Skeletal muscle cell (primary cell): ENCODE measurements at places on chromosomes 11 and 22.

- DNase-seq, result no peak
Observed at GRCh38 chr11:94837317-94837716, 69.2 kb downstream of the AMOTL1 start.

DNA sequence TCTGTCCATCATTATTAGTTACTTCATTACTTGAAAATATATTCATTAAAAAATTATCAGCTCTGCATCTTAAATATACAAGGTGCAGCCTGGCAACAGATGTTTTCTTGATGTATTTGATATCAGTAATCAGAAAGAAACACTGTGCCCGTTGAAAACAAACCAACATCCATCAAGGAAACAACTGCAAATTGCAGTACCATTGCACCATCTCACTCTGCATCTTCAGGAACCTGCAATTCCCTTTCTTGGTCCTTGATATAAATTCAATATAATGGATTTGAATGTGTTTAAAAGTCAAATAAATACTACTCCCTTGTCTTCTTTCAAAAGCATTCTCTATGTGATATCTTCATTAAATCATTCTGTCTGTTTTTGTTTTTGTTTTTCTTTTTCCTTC lies 1131.2 kb downstream of the FAM181B start:
- DNase-seq, result no peak

DNA sequence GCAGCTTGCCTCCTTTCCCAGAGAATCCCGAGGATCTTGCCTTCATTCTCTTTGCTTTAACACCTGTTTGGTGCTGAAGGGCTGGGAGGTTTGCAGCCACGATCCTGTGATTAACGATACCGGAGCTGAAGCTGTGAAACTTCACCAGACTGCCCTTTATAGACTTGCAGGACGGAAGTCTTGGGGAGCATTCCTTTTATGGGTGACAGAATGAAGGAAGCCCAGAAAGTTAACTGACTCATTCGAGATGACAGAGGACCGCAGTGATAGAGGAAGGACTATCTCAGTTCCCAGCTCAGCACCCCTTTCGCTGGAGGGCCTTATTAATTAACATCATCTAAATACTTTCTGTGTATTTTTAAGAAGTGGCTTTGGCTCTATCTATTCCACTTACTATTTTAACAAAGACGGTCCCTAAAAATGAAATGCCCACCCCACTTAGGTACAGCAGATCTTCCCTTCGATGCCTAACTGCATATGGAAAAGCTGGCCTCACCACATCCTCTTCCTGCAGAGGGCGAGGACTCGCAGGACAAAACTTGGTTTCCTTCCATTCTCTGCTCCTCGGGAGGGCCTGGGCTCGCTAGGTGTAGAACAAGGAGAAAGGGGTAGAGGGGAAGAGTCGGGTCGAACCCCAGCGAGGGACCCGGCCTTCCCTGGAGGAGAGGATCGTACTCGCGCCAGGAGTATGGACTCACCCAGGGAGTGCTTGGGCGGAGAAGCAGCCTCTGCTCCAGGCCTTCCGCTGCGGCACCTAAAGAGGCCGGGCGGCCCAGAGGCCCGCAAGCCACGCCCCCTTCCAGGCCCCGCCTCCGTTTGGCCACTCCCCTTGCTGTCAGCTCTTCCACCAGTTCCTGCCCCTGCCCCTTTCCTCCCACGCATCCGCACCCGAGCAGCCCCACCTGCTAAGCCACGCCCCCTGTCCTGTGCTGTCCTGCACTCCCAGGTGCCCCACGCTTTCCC lies 30.7 kb upstream of the USP47 start:
- DNase-seq, result no peak

DNA sequence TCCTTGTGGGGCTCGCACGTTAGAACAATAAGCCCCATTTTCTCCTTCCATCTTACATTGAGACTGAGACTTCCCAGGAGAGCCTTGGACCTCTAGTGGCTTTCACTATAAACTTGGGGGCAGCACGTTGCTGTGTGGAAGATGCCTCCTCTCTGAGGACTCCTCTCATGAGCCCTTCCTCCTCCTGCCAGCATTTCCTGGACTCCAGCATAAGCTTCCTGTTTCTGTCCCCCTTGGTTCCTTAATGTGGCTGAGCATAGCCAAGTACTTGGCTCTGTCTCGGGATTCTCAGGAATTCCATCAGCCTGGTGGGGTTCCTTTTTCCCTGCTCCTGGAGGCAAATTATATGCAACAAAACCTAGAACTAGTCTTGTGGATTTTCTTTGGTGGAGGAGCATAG lies 38.8 kb upstream of the UBASH3B start:
- no peak for DNase-seq

DNA sequence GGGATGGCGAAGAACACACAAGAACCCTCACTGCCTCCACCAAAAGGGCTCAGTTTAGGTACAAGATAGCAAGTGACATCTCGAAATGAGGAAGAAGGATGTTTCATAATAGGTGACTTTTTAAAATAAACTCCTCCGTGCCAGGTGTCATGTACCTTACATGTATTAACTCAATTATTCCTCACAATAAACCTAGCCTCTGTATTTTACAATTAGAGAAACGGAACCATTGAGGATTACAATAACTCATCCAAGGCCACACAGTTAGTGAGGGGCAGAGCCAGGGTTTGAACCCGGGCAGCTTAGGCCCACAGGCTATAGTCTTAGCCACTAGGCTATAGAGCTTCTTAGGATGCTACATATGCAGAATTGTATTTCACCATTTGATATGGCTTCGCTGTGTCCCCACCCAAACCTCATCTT lies 965 bp upstream of the PAMR1 start:
- DNase-seq, result no peak

DNA sequence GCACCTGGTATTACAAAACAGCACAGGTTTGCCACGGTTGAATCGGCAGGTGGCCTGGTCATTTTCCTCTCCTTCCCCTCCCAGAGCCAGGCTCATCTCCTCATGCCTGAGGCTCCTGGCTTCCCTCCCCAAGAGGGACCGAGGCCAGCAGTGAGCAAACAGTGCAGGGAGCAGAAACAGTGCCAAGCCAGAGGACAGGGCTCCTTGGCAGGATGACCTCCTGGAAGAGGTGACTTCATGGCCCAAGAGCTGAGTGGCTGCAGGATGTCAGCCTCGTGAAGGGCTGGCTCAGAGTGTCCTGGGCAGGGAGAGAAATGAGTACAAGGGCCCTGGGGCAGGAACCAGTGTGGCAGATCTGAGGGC lies 22.8 kb upstream of the PPFIA1 start:
- no peak for DNase-seq

GRCh38 chr11:63880403-63880790 lies 36.6 kb downstream of the RCOR2 start:
- no peak for DNase-seq

DNA sequence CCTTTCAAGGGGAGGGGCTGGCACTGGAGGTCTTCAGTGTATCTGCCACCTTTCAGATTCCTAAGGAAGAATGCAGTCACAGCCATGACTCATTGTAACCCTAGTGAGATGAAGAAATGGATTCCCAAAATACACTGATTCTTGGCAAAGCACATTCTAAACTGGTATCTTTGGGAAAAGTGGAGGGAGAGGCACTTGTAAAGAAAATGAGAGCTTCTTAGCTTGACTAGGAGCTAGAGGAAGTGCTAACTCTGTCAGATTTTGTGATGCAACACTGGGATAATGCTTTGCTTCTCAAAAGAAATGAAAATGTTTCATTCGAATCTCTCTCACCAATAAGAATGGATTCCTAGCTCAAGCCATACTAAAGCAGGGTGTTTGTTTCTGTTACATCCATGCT lies 14.3 kb downstream of the NRIP3 start:
- DNase-seq, result peak; percentile 15

DNA sequence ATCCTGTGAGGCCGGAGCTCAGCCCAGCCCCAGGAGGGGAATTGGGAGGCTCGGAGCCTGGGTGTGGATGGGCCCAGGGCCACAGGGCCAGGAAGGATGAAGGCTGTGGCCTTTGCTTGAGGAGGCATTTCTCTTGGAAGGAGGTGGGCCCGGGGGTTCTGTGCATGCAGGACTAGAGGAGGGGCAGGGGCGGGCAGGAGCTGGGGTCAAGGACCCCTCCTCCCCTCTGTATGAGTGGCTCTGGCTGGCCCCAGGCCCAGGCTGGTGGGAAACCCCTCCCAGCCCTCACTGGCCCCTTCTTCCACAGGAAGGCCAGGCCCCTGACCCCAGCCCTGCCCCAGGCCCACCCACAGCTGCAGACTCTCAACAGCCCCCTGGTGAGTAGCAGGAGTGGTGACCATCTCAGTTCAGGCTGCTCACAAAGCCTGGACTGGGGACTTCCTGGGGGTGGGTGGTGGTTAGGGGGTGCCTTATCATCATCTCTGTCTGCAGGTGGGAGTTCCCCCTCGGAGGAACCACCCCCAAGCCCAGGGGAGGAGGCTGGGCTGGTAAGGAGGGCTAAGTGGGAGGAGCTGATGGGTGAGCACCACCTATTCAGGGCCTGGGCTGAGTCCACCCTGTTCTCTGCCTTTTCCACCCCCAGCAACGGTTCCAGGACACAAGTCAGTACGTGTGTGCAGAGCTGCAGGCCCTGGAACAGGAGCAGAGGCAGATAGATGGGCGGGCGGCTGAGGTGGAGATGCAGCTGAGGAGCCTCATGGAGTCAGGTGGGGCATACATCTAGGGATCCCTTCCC lies 6.0 kb downstream of the KCNK7 start:
- DNase-seq, result no peak

GRCh38 chr11:96045622-96046456 lies 121.9 kb upstream of the MTMR2 start:
- peak; percentile 53 for DNase-seq

DNA sequence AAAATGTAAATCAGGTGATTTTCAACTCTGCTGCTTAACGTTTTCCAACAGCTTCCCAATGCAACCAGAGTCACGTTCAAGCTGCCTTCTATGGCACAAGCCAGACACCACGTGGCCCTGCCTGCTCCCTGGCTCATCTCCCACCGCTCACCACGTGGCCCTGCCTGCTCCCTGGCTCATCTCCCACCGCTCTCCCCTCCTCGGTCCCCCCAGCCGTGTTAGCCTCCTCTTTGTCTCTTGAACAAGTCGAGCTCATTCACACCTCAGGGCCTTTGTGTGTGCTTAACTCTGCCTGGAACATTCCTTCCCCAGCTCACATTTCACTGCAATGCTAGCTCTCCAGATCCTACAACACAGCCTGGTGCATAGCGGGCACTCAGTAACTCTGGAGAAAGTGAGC lies 307.6 kb downstream of the CTTN start:
- no peak for DNase-seq

- no peak for DNase-seq
Observed at GRCh38 chr22:30821863-30822215, 127.2 kb downstream of the OSBP2 start.

GRCh38 chr11:21148376-21148775 lies 479.0 kb downstream of the NELL1 start:
- DNase-seq, result no peak

GRCh38 chr11:45457649-45458048 lies 171.5 kb upstream of the SYT13 start:
- DNase-seq, result peak; percentile 79

GRCh38 chr11:94934362-94934761 lies 39.0 kb downstream of the CWC15 start:
- no peak for DNase-seq

DNA sequence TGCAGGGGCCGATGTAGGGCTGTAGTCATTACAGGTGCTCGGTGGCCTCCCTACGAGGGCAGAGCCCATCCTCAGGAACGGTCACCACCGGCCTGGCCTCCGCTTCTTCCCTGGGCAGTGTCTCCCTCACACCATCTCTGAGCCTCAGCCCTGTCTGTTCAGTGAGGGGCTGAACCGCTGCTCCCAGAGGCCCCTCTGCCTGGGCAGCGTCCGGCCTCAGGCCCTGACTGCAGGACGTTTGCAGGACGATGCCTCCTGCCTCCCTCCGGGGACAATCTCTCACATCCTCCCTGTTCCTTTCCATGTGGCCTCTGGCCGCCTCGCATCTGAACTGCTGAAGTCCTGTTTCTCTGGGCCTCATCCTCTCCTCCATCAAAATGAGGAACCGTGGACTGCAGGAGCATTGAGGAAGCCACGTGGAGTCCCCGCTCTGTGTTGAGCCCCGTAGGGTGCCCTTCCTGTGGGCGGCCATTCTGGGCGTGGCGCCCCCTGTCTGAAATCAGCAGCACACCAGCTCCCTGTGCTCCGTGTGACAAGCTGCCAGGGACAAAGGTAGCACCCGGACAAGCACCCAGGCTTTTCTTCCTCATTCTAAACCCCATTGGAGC lies 933.5 kb downstream of the BRD1 start:
- DNase-seq, result no peak

GRCh38 chr11:60658409-60658808 lies 41.0 kb upstream of the MS4A8 start:
- DNase-seq, result no peak

DNA sequence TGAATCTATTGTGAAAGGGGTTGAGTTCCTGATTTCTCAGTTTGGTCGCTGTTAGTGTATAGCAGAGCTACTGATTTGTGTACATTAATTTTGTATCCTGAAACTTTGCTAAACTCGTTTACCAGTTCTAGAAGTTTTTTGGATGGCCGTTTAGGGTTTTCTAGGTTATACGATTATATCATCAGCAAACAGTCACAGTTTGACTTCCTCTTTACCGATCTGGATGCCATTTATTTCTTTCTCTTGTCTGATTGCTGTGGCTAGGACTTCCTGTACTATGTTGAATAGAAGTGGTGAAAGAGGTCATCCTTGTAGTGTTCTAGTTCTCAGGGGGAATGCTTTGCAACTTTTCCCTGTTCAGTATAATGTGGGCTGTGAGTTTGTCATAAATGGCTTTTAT lies 24.6 kb upstream of the OOSP4B start:
- DNase-seq, result no peak

GRCh38 chr11:109433753-109434256 lies 11.8 kb downstream of the C11orf87 start:
- DNase-seq, result no peak

DNA sequence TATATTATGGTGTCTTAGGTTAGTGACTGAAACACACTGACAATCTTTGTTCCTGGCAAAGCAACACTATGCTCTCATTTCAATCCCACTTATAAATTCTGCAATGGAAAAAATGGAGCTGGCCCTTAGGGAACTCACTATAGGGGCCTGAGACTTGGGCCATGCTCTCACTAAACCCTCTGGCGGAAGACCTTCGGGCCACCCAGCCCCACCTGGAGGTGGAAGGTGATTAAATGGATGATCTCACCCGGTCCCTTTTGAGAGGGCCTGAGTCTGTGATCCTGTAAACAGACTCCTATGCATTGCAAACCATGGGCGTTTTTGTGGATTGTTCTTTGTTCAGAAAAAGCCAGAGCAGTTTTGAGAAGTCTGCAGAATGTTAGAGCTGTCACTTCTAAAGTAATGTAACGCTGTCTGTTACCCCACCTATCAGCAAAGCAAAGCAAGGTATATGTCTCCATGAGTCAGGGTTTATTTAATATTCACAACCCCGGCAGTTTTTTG lies 17.0 kb upstream of the CDON start:
- no peak for DNase-seq
